H9 (cell line): ENCODE measurements at places on chromosomes 6 and 20. TPM values are rescaled to one million over a fixed set of nuclear protein-coding genes. Genes with fewer than 3 reads are reported as not detected.

Gene RGS17
- total RNA-seq: 3.2 and 3.8 TPM in 2 replicates

Gene GLYATL3
- total RNA-seq: not detected in 2 replicates

Gene SNX3
- 76.7 and 80.7 TPM in 2 replicates for total RNA-seq

- H3K36me3 ChIP-seq: no peaks in the 10 kb centered on the region
- DNase-seq: no peak
- peaks cover 13% of the 10 kb centered on the region for H3K4me1 ChIP-seq
- H3K27ac ChIP-seq: no peak overlapping the region
Measured at GRCh38 chr6:156848533-156848932, 71.4 kb downstream of the ARID1B start.

GRCh38 chr20:31996996-31997395 is 13.2 kb upstream of the CCM2L start:
- peaks cover 3% of the 10 kb centered on the region; the same call in 1 of the 2 replicates for H3K27me3 ChIP-seq
- DNase-seq: no peak
- no peaks in the 10 kb centered on the region for H3K36me3 ChIP-seq
- no peak overlapping the region for H3K4me3 ChIP-seq
- no peak overlapping the region for H3K27ac ChIP-seq
- H3K4me1 ChIP-seq: no peaks in the 10 kb centered on the region

DNA sequence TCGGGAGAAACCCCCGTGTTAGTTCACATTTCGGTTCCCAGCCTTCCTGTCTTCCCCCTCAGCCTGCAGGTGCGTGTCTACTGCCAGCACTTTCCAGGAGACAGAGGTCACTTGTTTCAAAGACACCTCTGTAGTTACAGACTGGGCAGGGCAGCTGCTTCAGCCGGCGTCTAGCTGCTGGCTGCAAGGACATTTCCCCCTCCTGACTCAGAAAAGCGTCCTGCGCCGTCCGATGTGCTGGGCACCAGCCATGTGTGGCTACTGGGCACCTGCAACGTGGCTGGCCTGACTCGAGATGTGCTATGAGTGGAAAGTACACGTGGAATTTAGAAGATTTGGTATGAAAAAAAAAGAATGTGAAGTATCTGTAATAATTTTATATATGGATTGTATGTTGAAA is 37.6 kb downstream of the RRBP1 start:
- H3K27ac ChIP-seq: no peak overlapping the region
- no peaks in the 10 kb centered on the region for H3K4me1 ChIP-seq
- DNase-seq: no peak
- H3K27me3 ChIP-seq: no peaks in the 10 kb centered on the region
- H3K4me3 ChIP-seq: no peak overlapping the region
- peaks cover 16% of the 10 kb centered on the region for H3K36me3 ChIP-seq

GRCh38 chr6:153170511-153170910 is 39.4 kb upstream of the RGS17 start:
- H3K27ac ChIP-seq: no peak overlapping the region
- H3K36me3 ChIP-seq: no peaks in the 10 kb centered on the region
- H3K27me3 ChIP-seq: no peaks in the 10 kb centered on the region
- DNase-seq: no peak
- H3K4me1 ChIP-seq: no peaks in the 10 kb centered on the region; the same call in 1 of the 2 replicates

DNA sequence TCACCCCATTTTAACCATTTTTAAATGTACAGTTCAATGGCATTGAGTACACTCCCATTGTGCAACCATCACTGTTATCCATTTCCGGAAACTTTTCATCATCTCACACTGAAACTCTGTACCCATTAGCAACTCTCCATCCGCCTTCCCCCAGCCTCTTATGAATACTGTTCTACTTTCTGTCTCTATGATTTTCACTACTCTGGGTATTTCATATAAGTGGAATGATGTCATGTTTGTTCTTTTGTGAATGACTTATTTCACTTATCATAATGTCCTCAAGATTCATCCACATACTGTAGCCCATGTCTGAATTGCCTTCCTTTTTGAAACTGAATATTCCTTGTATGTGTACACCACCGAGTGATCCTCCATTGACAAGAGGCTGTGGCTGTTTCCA is 92.9 kb upstream of the TOX2 start:
- H3K36me3 ChIP-seq: no peaks in the 10 kb centered on the region
- no peak overlapping the region for H3K4me3 ChIP-seq
- H3K4me1 ChIP-seq: no peaks in the 10 kb centered on the region
- no peak overlapping the region for H3K27ac ChIP-seq
- H3K27me3 ChIP-seq: no peaks in the 10 kb centered on the region

GRCh38 chr6:23282252-23283021 is 713.1 kb downstream of the HDGFL1 start:
- H3K27ac ChIP-seq: no peak overlapping the region
- no peaks in the 10 kb centered on the region for H3K4me1 ChIP-seq
- no peak for DNase-seq
- H3K4me3 ChIP-seq: no peak overlapping the region
- H3K27me3 ChIP-seq: no peaks in the 10 kb centered on the region
- no peaks in the 10 kb centered on the region for H3K36me3 ChIP-seq

DNA sequence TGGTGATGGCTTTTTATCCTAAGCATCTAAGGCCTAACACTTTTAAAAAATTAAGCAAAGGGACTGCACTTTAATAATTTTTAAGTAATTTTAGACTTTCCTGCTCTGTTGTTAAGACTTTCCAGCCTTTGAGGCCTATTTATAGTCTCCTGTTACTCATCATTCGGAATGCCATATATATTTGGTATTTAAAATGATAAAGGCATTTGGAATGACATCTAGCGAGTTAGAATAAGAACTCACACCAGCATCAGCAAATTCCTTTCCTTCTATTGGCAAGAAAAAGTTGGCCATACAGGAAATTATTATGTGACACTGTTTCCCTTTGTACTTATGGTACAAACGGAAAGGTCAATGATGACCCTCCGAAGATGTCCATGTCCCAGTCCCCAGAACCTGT is 88.1 kb upstream of the STMND1 start:
- peaks cover 3% of the 10 kb centered on the region; the same call in 1 of the 2 replicates for H3K4me1 ChIP-seq
- no peak overlapping the region for H3K4me3 ChIP-seq
- no peaks in the 10 kb centered on the region for H3K27me3 ChIP-seq
- no peak overlapping the region for H3K27ac ChIP-seq
- DNase-seq: no peak

GRCh38 chr6:116629563-116629981 is 13.3 kb downstream of the RSPH4A start:
- no peak for DNase-seq
- H3K4me1 ChIP-seq: no peaks in the 10 kb centered on the region
- no peak overlapping the region for H3K27ac ChIP-seq
- peaks cover 5% of the 10 kb centered on the region for H3K36me3 ChIP-seq
- no peaks in the 10 kb centered on the region for H3K27me3 ChIP-seq

DNA sequence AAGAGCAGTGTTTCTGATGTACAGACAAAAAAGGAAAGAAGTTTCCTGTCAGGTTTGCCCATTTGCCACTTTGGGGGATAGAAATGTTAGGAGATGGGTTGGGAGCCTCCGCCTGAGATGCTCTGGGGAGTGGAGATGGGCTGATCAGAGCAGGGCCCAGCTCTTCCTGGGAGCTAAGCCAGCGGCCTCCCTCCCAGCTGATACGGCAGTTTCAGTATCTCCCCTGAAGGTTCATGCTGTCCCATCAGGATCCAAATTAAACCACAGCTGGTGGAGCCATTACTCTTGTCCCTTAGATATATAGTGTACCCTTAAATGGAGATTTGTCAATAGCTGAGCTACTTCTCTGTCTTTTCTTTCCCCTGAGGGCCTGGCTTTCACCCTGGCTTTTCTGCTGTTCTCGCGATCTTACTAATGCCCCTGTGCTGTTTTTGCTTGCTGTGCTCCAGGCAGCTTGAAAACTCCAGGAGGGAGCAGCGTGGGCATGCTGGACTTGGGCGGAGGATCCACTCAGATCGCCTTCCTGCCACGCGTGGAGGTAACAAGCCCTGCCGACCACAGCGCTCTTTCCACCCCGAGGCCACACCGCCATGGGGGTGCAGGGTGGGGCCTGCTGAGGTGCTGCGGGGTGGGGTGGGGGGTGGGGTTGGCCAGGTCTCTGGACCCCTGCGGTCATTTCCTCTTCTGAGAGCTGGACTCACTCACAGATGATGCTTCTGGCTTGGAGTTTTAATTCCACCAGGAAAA is 20.9 kb downstream of the ENTPD6 start:
- peaks cover 25% of the 10 kb centered on the region for H3K36me3 ChIP-seq
- no peak for DNase-seq
- H3K27me3 ChIP-seq: no peaks in the 10 kb centered on the region

- no peak overlapping the region for H3K27ac ChIP-seq
- no peak overlapping the region for H3K4me3 ChIP-seq
- H3K27me3 ChIP-seq: no peaks in the 10 kb centered on the region
- H3K36me3 ChIP-seq: no peaks in the 10 kb centered on the region
- no peak for DNase-seq
Measured at GRCh38 chr20:53707371-53708055, 113.9 kb upstream of the ZNF217 start.

- H3K27me3 ChIP-seq: no peaks in the 10 kb centered on the region
- H3K4me3 ChIP-seq: no peak overlapping the region
- peaks cover 3% of the 10 kb centered on the region; the same call in 1 of the 2 replicates for H3K4me1 ChIP-seq
- H3K27ac ChIP-seq: no peak overlapping the region
- peaks cover 3% of the 10 kb centered on the region for H3K36me3 ChIP-seq
- no peak for DNase-seq
Measured at GRCh38 chr6:106671651-106672050, 42.3 kb downstream of the QRSL1 start.

DNA sequence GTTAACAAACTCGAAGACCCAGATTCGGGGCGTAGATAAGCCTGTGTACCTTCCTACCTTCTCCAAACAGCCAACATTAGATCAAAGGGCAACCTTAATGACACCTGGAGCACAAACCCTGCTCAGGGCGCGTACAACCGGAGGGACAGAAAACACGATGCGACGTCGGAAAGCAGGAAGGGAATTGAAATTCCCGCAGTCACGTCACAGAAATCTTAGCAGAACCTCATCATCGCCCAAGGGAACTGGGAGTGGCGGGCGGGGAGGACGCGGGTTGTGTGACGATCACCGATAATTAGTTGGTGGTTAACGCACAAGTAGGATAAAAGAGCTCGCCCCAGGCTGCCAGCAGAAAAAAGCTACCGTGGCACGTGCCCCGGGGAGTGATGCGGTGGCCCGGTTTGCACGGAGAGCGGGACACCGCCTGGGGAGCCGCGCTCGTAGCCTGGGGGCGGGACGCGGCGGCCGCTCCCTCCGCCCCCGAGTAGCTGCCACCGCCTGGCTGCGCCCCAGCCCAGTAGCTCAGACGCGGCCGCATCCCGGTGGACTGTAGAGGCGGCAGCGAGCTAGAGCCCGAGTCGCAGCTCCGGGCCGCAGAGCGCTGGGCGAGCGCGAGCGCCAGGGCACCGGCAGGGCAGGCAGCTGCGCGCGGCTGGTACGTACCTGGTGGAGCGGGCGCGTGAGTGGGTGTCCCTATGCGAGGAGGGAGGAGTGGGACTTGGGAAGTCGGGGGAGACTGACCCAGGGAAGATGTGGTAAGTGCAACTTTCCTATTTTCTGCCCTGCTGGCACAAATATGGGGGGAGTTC is at the start of gene PKIB:
Gene PKIB, plus strand, starts transcription at position 525 of the 809 bp plus-strand sequence. CDS start 107,390 bp downstream, outside the sequence.
- H3K27me3 ChIP-seq: no peaks in the 10 kb centered on the region; the same call in 1 of the 2 replicates
- no peak within 1 kb of the TSS for H3K27ac ChIP-seq
- H3K4me1 ChIP-seq: no peaks in the 10 kb centered on the region
- H3K4me3 ChIP-seq: peak within 1 kb of the TSS; percentile 88
- peak; percentile 82 for DNase-seq
